ENCODE measurements at places on chromosomes 3 and 15. TPM values are rescaled to one million over a fixed set of nuclear protein-coding genes. Genes with fewer than 3 reads are reported as not detected.

DNA sequence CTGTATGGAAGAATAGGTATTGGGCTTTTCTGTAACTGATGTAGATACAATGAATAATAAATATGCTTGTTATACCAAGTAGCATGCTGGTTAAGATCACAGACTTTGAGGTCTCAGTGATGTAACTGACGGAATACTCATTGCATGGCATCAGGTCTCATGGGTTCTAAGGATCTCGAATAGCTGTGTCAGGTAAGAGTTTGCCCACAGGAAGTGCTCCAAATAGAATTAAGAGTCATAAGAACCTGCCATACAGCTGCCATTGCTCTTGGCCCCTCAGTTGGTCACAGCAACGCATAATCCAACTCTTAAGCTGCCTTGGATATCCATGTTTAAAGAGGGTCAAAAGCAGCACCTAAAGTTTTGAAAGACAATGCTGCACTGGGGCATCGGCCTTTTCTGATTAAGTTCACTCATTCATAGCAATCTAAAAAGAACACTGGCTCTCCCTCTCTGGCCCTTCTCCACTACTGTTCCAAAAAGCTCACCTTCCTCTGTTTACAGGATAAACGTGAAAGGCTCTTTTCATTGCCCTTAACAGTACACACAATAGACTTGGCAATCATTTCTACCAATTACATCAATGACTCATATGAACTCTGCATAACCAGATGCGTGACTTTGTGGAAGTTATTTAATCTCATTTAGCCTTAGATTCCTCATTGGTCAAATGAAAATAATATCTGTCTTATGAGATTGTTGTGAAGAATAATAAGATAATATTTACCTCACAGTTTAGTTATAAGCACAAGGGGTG, 74.6 kb downstream of the ZBTB20 start:
- DNase-seq, result no peak

DNA sequence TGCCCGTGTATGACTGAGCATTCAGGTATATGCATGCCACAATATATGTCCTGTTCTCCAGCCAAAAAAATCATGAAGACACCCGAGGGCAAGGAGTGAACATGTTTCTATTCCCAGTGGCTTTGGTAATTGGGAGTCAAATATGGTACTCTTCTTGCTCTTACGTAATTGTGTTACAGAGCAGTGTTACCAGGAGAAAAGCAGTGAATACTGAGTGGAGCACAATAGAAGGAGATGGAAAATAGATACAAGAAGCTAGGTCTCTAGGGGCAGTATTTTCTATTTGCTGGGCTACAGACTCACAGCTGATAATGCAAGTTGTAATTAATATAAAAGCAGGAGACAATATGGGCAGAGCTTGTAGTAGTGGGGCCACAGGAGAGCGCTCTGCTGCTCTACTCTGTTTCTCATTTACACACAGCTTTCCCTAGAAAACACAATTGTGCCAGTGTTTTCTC, 13.2 kb downstream of the MEIS2 start:
- DNase-seq, result no peak

- DNase-seq, result no peak
These were observed 183.1 kb upstream of the KCNMB2 start for GRCh38 chr3:178353006-178353694.

DNA sequence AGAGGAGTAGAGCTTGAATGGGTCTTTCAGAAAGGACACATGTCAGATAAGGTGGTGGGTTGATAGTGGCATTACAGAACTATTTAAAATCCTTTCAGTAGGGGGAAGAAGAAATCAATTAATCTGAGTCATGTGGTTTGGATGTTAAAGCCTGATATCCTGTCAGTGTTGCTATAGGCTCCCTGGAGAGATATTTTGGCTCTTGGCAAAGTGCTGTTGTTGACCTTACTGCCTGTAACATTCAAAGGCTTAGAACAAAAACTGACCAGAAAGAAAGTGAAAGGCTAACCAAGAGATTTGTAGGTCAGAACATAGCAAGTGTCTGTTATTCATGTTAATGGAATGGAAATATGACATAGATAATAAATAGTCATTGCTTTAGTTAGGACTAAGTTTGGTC, 552.9 kb downstream of the DIPK2A start:
- no peak for DNase-seq

DNA sequence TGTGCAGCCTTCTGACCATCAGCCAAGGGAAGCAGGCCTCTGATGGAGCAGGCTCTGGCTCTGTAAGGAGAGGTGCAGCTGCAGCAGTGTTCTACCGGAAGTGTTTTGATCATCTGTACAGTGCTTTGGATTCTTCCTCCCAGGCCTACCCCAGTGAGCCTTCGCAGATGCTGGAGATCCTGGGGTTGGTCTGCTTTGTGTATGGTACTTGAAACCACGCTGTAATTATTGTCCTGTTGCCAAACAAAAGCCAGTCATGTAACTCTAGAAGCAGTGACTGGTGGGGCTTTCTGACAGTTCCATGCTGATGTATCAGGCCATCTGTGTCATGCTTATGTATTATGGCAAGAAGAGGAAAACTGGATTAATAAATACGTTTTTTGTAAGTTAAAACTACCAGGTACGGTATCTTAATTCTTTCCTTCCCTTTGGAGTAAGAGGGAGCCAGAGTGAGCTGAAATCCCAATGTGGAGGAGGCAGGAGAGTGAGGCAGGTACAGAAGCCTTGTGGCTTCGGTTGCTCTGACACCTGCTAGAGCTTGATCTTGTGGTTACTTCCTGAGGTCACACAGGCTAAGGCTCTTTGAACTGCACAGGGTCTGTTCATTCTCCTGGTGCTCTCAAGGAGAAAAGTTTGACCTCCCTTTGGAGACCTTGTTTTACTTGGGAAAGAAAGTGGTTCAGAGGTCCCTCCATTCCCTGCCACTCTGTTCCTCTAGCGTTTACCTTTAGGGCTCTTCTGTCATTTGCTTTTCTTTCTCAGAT, 3.7 kb downstream of the TMEM42 start:
- no peak for DNase-seq

- no peak for DNase-seq
These were observed 60.5 kb upstream of the ACKR4 start for GRCh38 chr3:132536442-132537153.

The AADACL2 gene
- total RNA-seq, result not detected

The SAMD7 gene
- not detected for total RNA-seq

The OIP5 gene
- 23.0 TPM for total RNA-seq

The PLCH1 gene
- 11.0 TPM for total RNA-seq

Data from colonic mucosa (tissue), 4 donors.